ENCODE measurements at places on chromosomes 7 and 10.

DNA sequence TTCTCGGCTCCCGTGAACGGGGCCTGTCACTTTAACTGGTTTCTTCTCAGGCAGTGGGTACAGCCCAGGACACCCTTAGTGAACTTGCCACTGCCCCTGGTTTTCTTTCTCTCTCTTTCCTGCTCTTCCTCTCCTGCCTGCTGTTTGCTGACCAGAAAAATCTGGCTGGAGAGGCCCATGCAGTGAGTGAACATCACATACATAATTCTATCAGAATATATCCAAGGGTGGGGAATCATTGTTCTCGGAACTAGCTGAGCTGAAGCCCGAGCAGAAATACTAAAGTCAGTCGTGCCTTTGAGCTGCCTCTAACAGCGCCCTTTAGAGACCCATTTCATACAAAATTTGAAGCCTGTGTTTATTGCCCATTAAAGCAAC, 501.5 kb upstream of the GALNT17 start:
- no peak for DNase-seq

GRCh38 chr10:83915801-83916200, 223.5 kb upstream of the GHITM start:
- no peak for DNase-seq

- no peak for DNase-seq
Measured at GRCh38 chr7:107874605-107875446, 16.2 kb upstream of the DLD start.

GRCh38 chr10:79012567-79012966, 56.2 kb upstream of the ZMIZ1 start:
- no peak for DNase-seq
